ENCODE measurements at places on chromosomes 16 and 17.

DNA sequence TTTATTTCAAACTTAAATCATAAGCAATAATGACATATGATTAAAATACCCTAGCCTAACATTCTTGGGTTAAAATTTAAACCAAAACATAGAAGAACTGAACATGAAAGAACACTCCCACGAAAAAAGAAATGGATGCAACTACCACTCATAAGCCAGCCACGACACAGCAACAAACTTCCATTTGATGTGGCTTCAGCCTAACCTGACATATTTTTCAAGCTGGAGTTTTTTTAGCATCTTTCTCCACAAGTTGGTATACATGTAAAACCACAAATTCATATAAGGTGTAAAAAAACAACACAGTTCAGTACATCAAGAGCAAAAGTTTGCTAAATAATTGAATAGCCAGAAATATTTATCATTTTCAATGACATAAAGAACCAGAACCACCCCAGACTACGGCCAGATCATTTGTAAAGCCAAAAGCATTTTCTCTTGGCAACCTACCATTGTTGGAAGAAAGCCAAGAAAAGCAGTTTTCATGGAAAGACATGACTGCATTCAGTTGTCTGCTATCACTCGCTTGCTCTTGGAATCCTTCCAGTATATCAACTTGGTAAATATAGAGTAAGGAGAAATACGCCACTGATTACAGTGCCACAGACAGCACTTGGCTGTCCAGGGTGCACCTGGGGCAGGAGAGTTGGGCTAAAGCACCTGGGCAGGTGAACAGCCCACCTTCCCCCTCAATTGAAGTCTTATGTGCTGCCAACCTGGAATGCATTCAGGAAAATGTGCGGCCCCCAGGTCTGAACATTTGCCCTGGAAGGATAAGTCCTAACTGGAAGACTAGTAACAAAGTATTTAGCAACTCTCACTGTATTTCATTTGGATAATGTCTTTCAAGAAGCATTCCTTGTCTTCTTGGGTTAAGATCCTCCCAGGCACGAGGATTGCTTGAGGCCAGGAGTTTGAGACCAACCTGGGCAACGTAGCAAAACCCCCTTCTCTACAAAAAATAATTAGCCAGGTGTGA lies 60.5 kb downstream of the CREBBP start:
- no peak for DNase-seq

GRCh38 chr16:49961089-49961488 lies 63.9 kb upstream of the CNEP1R1 start:
- DNase-seq: no peak

- DNase-seq: no peak
Measured at GRCh38 chr16:84607694-84608093, 10.2 kb downstream of the COTL1 start.

GRCh38 chr16:20042848-20043247 lies 30.8 kb downstream of the GPR139 start:
- DNase-seq: no peak

- no peak for DNase-seq
Measured at GRCh38 chr16:20348365-20349185, 3.9 kb downstream of the UMOD start.

- DNase-seq: no peak
Measured at GRCh38 chr16:70740914-70741782, 55.3 kb upstream of the MTSS2 start.

DNA sequence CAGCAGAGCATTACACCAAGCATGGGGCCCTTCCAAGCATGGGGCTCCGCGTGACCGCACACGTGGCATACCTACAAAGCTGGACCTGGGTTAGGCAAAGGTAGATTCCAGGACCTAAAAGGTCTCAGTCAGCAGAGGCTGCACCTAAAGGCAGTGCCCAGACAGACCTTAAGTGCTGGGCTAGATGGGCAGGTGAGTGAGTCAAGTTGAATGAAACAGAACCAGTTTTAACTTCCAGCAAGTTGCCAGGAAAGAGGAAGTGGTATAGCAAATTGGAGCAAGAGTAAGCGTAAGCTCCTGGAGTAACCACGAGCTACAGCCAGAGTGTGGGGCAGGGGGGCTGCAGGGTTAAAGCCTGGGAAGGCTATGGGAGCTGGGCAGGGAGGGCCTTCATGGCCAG lies 49.5 kb downstream of the SRCIN1 start:
- DNase-seq: no peak

DNA sequence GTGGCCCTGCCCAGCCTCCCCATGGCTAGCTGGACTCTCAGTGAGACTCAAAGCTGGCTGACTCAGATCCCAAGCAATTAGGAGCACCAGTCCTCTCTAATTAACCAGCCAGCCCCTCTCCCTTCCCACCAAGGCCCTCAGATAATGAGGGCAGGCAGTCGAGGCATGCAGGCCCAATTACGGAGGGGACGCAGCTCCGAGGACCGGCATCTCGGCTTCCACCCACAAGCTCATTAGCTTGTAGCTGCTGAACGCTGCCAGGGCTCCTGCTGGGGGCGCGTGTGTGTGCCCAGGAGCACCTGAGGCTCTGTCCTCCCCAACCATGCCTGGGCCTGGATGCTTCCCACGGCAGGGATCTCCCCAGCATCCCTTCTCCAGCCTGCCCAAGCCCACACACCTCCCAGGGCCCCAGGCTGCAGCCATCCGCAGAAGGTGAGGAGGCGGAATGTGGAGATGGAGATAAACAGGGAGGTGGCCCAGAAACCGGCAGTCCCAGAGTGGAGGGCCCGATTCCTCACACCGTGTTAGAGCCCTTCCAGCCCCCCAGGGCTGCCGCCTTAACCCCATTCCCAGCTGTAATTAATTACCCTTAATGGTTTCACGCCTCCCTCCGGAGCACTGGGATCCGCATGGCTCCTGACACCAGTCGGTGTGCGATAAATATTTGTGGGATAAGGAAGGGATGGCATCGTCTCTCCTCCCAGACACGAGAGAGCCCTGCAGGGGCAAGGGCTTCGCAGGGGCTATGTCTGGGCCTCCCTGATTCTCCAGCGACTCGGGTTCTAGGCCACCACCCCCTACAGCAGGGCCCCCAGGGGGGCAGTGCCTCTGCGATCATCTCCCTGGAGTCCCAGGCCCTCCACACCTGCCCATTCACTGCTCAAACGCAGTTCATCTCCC lies 42.2 kb downstream of the RPH3AL start:
- DNase-seq: no peak

DNA sequence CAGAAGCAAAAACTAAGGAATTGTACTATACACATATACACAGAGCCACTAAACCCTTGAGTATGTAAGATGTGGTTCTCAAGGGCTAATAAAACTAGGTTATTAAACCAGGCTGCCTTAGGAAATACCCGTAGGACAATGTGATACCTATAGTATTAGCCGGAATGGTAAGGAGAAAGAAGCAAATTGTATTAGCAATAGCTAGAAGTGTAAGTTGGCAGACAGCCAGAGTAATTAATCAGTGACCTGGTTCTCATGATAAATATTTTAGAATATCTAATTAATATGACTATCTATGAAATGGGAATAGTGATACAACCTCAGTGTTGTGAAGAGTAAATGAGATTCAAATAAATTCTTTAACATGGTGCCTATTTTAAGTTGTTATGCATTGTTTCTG lies 18.6 kb downstream of the GDPD1 start:
- no peak for DNase-seq

GRCh38 chr16:85417156-85417860 lies 195.8 kb upstream of the GSE1 start:
- DNase-seq: peak; percentile 1

DNA sequence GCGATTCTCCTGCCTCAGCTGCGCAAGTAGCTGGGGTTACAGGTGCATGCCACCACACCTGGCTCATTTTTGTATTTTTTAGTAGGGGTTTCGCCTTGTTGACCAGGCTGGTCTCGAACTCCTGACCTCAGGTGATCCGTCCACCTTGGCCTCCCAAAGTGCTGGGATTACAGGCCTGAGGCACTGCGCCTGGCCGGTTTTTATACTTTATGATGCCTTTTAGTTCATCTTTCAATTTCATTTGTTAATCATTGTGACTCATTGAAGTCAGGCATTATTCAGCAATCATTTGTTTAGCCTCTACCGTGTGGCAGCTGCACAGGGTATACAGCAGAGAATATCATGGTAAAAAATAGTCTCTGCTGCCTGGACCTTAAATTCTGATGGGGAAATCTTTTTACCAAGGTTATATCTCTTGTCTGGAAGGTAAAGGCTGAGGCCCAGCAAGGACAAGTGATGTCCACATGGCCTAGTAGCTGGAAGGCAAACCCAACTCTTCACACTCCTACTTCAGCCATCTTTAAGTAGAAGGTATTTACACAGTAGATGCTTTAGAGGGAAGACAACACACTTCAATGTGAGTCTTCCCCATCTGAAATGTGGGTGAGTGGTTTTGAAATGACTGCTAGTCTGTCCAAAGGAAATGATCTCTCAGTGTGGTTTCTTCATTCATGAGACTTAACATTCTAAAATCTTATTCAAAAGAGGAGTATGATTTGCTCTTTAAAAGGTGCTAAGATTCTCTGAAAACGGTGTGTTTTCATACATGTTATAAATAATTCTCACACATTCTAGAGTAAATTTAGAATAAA lies 2.4 kb downstream of the PRPSAP2 start:
- no peak for DNase-seq

- DNase-seq: no peak
Measured at GRCh38 chr16:1590366-1590765, 21.5 kb downstream of the IFT140 start.

- peak; percentile 86 for DNase-seq
Measured at GRCh38 chr16:89827383-89828198, 684 bp upstream of the SPIRE2 start.

- DNase-seq: no peak
Measured at GRCh38 chr17:74417178-74418045, 14.5 kb upstream of the GPRC5C start.

DNA sequence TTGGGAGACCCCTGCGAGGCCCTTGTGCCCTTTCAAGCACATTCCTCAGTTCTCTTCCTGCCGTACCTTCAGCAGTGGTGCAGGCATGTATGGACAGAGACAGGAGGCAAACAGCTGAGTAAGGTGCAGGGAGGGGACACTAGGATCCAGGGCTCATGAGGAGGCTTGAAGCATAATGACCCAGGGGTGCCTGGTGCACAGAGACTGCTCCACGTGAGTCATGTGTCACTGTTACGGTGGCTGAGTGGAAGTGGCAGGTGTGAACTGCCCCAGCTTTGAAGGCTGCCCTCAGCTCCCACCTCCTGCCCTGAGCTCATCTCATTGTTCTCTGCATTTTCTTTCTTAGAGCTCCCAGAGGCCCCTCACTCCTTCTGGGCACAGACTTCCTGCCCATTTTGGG lies 124.8 kb downstream of the NTN1 start:
- DNase-seq: no peak

DNA sequence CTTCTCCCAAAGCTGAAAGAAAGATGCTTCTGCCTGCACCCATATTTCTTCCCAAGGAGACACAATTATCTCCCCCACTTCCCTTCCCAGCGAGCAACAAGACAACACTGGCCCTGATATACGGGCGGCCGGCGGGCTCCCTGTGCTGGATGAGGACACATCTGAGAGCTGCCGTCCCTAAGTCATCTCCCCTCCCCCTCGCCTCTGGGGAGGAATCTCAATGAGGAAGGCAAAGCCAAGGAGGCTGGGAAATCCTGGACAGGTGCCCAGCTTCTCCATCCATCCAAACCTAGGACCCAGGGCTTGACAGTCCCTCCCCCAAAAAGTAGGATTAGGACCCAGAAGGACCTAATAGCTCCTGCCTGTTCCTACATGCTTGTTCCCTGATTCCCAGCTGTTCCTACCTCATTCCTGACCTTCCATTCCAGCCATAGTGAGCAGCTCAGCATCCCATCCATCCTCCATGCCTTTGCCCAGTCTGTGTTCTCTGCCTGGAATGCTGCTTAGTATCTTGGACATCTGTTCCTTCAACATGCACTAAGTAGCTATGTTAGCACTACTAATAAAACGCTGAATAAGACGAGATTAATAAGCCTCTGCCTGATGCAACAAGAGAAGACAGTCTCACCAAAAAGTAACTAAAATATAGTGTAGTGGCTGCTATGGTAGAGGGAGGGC lies 167.9 kb downstream of the CCT6B start:
- DNase-seq: no peak

GRCh38 chr17:73194514-73195222 lies 1.8 kb downstream of the COG1 start:
- DNase-seq: no peak

- DNase-seq: no peak
Measured at GRCh38 chr17:52235516-52235915, 77.0 kb upstream of the CA10 start.

DNA sequence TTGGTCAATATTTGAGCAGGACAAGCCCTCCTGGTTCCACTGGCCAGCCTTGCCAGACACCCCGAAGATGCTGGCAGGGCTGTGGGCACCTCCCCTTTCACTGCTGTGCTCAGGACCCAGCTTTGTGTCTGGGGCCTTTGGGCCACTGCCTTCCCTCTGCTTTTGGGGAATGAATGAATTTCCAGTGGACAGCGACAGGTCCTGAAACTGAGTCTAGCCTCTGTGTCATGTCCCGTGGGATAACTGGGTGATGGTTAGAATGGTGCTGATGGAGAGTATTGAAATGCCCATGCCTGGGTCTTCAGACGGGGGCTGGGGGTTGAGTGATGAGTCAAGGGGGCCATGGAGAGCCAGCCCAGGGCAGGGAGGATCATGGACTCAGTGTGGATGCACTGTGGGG lies 135.8 kb downstream of the FOXL1 start:
- DNase-seq: no peak

DNA sequence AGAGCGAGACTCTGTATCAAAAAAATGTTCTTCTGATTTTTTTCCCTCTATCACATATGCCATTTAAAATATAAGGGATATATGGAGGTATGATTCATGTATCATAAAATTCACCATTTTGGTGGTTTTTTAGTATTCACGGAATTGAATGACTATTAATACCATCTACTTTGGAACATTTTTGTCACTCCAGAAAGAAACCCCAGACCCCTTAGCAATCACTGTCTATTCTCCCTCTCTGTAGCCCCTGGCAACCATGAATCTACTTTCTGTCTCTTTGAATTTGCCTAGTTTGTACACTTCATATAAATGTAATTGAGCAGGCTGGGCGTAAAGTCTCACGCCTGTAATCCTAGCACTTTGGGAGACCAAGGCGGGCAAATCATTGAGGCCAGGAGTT lies 75.9 kb downstream of the PRKCA start:
- no peak for DNase-seq

DNA sequence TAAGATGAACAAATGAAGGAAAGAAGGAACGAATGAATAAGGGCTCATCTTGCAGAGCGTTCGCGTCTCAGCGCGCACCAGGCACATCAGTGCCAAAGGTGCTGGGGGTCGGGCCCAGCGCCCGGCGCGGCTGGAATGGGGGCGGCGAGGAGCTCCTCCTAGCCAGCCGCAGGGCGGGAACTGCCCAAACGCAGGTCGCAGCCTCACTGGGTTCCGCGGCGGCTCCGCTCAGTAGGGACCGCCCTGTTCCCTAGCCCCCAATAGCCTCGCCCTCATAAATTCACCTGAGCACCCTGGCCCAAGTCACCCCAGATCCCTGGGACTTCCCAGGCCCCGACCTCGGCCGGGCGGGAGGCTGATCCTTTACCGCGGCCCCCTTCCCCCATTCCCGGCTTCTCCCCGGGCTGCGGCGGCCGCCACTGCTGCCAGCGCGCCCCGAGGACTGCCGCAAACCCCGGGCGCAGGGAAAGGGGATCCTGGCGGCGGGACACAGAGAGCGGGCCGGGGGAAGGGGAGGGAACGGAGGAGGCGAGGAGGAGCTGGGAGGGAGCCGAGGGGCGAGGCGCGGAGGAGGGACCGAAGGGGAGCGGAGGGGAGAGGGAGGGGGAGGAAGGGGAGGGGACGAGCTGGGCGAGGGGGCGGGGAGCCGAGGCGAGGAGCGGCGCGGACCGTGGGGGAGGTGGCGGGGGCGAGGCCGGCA lies 377 bp upstream of the CRHR1 start:
- DNase-seq: no peak

Data from Caco-2 (cell line).